Astrocyte of the spinal cord (primary cell): ENCODE measurements at places on chromosomes 7 and 10.

GRCh38 chr7:48154792-48155413, 16.4 kb upstream of the ABCA13 start:
- DNase-seq, result peak; percentile 60

GRCh38 chr7:15128716-15129115, 226.2 kb upstream of the DGKB start:
- no peak for DNase-seq

- DNase-seq, result no peak
Measured at GRCh38 chr7:76056241-76056640, 8.3 kb downstream of the MDH2 start.

GRCh38 chr10:97689559-97690020, 2.5 kb upstream of the AVPI1 start:
- DNase-seq, result peak; percentile 89

GRCh38 chr7:41708581-41709358, 5.9 kb upstream of the INHBA start:
- no peak for DNase-seq

- DNase-seq, result no peak
Measured at GRCh38 chr10:61810263-61810662, 91.2 kb upstream of the ARID5B start.

GRCh38 chr10:4450981-4451908, 374.8 kb upstream of the AKR1E2 start:
- peak; percentile 60 for DNase-seq

DNA sequence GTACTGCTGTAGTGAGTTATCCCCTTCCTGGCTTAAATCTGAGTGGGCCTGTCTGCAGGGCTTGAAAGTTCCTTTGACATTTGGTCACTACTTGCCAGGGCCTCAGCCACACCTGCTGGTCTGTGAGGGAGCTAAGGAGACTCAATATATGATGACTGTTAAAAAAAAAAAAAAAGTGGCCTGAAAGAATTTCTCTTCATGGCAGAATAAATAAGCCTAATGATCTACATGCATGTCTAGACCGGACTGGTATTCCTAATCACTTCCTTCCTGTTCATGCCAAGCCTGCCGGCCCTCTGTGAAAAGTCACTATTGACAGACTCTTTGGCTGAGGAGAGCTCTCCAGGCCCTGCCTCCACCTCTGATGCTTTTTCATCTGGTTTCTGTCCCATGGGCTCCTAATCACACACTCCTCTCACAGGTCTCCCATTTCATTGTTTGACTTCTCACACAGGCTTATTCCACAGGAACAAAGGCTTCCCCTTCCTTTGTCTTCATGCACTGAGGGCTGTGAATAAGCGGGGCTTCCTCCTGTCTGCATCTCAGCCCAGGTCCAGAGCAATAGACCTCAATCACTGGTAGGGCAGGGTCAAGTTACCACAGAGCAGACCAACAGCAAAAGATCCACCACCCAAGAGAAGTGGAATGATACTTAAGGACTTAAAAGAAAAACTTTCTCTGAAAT, 99.1 kb upstream of the SEC61G start:
- no peak for DNase-seq

GRCh38 chr10:60099998-60100747, 193.8 kb upstream of the CCDC6 start:
- peak; percentile 73 for DNase-seq

DNA sequence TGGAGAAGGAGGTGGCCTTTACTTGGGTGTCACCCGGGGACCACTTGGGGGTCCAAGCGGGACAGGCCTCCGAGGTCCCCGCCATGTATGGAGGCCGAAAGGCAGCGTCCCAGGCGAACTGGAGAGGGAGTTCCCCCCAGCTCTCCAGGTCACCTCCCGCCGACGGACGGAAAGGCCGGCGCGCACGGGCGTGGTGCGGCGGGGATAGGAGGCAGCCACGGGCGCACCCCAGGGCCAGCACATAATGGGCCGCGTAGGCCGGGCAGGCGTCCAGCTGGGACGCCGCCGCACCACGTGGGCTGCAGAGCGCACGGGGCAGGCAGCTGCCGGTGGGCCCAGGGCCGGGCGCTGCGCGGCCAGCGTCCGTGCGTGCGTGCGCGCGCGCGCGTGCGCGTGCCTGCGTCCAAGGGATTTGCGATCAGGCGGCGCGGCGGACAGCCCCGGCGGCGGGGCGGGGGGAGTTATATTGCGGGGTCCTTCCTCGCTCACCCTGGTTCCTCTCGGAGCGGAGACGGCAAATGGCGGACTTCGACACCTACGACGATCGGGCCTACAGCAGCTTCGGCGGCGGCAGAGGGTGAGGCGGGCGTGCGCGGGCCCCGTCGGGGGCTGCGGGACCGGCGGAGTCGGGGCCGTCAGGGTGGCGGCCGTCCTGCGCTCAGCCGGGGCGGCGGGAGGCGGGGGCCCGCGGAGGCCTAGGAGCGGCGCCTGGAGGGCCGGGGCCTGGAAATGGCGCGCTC, at the start of gene EIF4H:
EIF4H (plus strand) TSS at position 491 of the 740 bp plus-strand sequence; CDS start at position 519, 28 bp downstream.
- DNase-seq, result peak; percentile 96

- DNase-seq, result no peak
Measured at GRCh38 chr10:111004016-111004415, 72.8 kb upstream of the ADRA2A start.

DNA sequence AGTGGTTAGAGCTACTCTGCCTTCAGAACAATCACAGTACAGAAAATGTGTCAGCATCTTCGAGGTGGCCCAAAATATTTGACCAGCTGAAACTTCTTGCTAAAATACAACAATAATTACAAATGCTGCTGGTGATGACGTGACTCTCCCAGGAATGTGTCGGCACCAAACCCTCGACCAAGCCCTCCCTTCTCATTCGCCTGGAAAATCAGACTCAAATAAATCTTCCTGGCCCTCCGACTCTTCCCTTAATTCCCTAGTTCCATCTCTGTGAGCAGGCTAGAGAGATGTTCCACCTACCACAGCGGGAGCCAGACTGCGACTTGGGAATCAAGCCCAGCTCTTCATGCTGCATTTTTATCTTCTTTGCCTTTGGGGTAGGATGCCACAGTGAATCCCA, 4.1 kb downstream of the PRSS2 start:
- peak; percentile 39 for DNase-seq

GRCh38 chr10:100520811-100521210, 1.1 kb upstream of the SEC31B start:
- peak; percentile 45 for DNase-seq

DNA sequence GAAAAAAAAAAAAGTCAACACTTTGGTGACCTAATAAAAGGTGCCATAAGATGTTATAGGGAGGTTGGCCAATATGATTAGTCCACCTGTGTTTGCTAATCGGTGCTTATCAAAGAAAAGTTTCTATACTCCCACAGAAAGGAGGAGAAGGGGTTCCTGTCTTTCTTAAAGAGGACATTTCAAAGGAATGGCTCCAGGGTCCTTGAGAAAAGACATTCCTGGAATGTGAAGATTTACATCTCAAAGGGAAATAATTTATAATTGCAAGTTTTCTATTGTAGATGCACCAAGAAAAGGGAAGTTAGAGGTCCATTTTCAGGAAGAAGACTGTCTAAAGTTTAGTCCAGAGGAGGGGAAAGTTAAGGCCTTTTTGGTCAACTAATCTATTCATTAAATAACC, 715.3 kb downstream of the NXPH1 start:
- DNase-seq, result no peak

GRCh38 chr7:50153995-50154394, 60.9 kb upstream of the ZPBP start:
- no peak for DNase-seq

- DNase-seq, result no peak
Measured at GRCh38 chr10:97570789-97571471, 1.6 kb upstream of the ANKRD2 start.

DNA sequence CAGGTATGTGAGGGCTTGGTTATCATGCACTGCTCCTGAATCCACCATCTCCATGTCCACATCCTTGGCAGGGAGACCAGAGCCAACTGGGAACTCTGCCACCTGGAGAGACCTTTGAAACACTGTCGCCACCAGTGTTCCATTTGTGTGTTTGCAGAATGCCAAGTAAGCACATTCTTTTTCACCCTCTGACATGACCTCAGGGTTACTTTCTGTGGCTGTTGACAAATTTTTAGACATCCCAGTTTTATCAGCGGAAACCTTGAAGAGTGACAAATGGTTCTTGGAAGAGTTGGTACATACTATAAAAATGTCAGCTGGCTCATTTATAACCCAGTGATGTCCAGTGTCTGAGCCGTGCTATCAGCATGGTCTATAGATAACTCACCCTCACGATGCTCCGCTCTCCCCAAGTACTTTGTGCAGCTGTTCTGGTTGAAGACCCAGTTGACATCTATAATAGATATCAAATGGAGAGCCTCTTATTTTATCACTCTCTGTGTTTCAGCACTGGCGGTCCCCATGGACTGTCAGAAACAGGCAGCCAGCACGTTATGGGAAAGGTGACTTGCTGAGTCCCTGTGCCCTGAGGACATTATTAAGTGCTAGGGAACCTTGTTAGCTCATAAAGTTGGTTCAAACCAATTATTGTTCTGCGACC, 563.1 kb upstream of the GALNT17 start:
- DNase-seq, result no peak

DNA sequence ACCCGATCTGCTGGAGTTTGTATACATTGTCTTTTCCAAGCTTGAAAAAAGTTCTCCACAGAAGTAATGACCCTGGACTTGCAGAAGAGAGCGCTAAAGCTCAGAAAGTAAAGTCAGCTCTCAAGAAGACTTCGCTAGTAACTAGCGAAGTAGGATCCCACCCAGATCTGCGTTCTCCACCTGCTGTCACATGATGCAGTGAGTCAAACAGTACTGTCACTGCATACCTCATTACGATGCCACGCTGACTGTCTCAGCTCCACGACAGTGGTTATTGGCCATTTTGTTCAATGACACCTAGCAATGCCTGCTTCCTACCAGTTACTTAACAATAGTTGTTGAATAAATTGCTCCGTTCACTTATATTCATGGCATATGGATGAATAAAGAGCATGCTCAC, 29.7 kb upstream of the SEC61G start:
- DNase-seq, result peak; percentile 90

DNA sequence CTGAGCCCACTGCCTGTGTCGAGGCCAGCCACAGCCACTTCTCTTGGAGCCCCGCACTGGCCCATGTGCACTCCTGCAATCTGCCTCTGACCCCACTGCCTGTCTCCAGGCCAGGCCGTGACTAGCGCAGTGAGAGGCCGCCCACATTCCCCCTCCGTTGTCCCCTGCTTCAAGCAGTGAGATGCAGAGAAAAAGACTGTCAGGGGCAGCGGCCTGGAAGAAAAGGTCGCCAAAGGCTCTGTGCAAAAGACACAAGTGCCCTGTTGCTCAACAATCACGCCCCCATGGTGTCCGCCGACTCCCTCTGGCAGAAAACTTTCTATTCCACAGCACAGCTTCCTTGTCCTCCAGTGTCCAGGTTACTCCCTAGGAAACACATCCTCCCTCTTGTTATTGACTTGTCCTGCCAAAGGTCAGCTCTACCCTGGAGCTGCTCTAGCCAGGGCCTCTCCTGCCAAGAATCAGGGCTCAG, 9.9 kb downstream of the FAM131B start:
- no peak for DNase-seq

GRCh38 chr10:32314588-32314987, 32.4 kb downstream of the EPC1 start:
- DNase-seq, result no peak

DNA sequence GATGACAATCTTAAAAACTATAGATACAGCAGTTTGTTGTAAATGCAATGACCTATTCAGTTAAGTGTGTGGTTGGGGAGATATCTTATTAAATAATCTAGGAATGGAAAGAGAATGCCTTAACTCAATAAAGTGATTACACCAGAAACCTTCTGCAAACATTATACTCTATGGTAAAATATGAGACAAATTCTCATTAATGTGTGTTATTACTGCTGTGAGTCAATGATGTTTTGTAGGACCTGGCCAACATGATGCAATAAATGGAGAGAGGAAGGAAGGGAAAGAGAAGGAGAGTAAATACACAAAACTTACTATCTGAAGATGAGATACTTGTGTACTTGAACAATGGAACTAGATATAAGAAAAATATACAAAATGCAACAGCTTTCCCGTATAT, 25.1 kb downstream of the MKX start:
- no peak for DNase-seq

DNA sequence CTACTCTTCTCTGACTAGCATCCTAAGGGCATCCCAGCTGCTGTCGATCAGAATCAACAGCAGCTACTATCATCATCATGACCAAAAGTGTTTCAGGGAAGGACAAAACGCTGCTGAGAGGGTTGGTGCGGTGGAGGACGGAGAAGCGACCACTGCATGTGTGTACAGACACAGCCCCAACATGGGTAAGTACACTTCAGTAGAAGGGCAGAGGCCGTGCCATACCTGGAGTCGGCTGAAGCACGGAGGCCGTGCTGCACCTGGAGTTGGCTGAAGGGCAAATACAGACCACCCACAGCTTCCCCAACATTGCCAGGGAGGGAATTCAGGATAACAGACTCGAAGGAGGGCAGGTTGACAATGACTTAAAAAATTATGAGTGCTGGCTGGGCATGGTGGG, 67.8 kb upstream of the CYTH3 start:
- no peak for DNase-seq

DNA sequence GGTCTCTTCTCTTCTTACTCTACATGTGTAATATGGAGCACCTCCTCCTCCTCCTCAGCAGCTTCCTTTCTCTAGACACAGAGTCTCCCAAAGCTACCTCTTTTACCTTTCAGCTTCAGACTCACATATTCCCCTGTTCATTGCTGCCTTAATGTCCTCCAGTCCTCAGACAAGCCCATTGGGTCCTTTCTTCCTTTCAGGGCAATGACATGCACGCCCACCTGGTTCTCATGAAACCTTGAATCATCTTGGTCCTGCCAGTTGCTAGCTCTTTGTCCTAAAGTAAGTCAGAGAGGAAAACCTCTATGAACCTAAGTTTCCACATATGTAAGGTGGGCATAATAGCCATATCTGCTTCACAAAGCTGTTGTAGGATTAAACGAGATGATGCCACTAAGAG, 227.0 kb downstream of the RPS24 start:
- DNase-seq, result no peak

DNA sequence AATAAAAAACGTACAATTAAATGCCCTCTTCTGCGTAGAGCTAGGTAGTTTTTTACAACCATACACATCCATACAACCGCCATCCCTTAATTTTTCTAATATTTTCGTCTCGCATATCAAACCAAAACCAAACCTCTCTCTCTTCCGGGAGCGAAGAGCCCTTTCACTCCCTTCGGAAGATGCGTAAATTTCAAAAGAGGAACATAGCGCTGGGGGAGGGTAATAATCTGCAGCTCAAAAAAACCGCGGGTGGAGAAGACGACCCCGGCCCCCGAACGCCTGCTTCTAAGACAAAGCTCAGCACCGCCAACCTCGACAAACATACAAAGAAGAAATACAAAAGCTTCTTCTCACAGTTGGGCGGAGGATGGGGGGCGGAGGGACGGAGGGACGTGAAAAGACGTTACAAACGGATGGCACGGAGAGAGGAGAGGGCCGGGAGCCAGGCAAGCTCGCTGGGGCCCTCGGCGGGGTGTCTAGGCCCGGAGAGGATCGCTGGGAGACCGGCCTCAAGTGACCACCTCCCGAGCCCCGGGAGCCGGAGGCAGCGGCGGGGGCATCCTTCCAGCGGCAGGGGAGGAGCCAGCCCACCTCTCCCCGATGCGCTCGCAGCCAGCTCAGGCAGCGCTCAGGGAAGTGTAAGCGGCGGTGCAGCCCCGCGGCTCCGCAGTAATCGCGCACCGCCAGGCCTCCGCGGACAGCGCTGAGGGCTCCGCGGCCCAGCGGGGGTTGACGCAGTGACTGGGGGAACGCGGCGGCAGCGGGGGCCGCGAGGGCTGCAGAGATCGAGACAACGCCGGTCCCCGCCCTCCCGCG, 851 bp downstream of the MKRN1 start:
- peak; percentile 45 for DNase-seq

- DNase-seq, result no peak
Measured at GRCh38 chr7:95675632-95676031, 79.3 kb upstream of the PDK4 start.
